ENCODE measurements at places on chromosomes 11 and 22.

DNA sequence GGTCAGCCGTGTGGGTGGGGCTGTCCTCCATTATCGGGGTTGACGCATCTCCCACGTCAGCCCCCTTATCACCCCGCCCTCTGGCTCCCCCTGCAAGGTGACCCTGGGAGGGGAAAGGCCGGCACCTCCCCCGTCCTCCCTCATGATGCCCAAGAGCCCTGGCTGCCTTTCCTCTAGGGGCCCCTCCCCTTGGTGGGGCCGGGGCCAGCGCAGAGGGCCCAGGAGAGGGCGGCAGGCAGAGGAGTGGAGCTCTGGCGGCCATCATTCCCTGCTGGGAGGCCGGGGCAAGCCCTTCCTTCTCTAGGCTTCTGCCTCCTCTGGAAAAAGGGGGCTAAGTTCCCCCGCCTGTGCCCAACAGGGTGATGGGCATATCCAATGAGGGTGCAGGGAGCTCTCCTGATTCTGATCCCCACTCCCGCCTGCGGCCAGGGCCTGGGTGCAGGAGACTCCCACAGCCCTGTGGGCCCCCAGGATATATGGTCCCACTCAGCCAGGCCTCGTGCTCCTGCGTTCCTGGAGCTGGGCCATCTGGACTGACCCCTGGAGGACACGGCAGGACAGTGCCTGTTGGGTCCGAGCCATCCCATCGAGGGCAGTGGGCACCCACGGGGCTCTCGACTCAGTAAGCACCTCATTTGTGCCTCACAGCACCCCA lies 12.3 kb downstream of the MYRF start:
- DNase-seq, result no peak

DNA sequence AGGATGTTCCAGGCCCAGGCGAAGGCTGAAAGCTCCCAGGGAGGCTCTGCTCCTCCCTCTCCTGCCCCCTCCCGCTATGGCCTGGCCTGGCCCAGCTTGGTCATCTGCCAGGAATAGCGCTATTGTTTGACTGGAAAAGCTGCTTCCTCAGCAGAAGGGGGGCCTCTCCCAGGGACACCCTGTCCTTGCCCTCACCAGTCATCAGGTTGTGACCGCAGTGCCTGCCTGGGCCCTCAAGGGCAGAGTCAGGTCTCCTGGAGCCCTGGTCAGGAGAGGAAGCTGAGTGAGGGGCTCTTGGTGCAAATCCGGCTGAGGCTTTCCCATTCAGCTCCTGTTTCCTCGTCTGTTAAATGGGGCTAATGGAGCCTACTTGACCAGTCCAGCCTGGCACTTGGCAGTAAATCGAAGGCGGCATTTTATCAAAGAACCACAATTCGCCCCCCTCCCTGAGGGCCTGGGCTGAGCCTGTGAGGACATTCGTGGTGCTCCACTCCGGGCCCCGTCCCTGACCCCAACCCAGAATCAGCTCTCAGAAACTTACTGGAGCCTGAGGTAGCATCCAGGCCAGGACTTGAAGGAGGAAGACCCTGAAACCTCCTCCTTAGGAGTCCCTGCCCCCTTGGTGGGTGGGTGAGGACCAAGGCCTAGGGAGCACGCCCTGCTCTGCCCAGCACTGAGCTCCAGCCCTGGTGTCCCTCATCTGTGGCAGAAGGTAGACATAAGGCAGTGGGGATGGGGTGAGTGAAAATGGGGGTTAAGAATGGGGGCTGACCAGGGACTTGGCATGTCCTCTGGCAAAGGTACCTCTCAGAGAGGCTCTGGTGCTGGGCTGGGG lies 2.0 kb upstream of the CASTOR1 start:
- DNase-seq, result peak; percentile 82

DNA sequence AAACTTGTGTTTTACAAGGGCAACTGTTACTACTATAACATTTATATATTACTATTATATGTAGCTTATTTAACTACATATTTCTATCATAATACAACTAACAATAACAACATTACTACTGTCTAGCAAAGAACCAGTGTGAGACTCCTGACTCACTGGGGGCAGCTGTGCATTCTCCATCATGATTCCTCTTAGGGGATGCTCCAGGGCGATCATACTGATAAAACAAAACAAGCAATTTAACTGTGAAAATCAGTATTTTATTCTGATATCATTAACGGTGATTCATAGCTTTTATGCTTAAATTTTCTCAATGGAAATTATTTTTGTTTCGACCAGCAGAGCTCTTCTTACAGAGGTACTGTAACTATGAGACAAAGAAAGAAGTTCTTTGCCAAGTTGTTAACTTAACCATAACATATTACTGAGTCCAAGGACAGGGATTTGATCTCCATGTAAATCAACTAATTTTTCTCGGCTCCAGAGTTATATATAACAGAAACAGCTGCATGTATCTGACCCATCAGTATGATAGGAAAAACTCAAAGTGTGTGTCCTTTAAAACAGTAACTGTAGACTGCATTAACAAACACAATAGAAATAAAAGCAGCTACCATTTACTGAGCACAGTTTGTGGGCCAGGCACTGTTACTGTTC lies 24.8 kb upstream of the FNBP4 start:
- no peak for DNase-seq

DNA sequence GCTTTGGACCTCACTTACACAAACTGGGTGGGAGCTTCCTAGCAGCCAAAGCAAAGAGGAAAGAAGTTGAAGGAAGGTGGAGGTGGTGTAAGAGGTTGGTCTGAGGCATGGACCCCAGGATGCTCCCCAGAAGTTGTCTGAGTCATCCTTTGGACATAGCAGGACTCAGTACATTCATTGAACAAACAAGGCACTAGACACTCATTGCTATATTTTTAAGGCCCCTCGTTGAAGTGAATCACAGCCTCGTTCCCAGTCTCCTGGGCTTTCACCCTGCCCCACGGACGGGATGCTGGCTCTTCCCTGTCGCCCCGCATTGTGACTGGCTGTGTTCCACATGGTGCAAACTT lies 95.9 kb upstream of the FGF3 start:
- DNase-seq, result no peak

DNA sequence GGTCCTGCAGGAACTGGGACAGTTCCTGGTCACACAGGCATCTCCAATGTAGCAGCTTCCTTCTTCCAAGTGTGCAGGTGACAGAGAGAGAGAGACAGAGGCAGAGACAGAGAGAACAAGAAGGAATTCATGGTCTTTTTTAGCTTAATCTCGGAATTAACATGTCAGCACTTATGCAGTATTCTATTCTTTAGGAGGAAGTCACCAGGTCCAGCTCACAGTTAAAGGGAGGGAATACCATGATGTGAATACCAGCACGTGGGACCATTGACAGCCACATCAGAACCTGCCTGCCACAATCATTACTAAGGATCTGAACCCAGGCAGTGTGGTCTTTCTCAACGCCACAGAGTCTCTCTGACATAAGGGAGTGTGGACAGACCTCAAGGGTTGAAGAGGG lies 341.6 kb downstream of the MN1 start:
- no peak for DNase-seq

GRCh38 chr11:132122735-132123134 lies 752.3 kb downstream of the NTM start:
- no peak for DNase-seq

- peak; percentile 72 for DNase-seq
Measured at GRCh38 chr22:37427135-37427710, at the start of gene ELFN2. ELFN2 (minus strand) TSS chr22:37427479; CDS start chr22:37375534, 51,945 bp downstream.

GRCh38 chr22:31199187-31199586 lies 12.9 kb upstream of the LIMK2 start:
- no peak for DNase-seq

DNA sequence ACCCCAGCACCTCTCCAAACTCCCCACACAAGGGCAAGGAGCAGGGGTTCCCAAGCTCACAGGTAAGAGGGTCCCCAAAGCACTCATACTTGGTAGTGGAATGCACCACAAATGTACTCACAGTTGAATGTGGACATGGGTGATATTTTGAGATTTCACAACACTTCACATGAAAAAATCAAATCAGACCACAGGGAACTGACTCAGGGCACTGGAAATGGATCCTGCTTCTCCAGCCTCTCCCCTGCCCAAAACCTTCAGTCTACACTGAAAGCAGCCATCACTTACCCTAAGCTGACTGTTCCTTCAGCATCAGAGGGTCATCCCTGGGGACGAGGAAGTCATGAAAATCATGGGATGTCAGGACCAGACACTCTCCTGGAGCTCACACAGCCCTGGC lies 40.2 kb downstream of the SCGB1A1 start:
- DNase-seq, result no peak

DNA sequence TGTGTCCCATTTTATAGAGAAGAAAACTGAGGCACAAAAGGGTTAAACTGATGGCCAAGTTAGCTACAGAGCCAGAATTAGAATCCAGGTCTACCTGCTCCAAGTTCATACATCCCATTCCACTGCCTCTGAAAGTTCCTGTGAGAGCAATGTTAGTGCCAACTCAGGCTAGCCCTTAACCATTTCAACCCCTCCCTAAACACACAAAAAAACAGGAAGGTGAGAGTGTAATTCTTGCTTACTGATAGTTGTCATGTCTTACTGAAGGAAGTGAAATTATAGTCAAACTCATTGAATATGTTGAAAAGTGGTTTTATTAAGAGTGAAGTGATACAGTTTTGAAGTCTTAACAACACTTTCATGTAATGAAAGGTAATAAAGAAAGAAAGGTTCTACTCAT lies 2.9 kb upstream of the E2F8 start:
- DNase-seq, result no peak

DNA sequence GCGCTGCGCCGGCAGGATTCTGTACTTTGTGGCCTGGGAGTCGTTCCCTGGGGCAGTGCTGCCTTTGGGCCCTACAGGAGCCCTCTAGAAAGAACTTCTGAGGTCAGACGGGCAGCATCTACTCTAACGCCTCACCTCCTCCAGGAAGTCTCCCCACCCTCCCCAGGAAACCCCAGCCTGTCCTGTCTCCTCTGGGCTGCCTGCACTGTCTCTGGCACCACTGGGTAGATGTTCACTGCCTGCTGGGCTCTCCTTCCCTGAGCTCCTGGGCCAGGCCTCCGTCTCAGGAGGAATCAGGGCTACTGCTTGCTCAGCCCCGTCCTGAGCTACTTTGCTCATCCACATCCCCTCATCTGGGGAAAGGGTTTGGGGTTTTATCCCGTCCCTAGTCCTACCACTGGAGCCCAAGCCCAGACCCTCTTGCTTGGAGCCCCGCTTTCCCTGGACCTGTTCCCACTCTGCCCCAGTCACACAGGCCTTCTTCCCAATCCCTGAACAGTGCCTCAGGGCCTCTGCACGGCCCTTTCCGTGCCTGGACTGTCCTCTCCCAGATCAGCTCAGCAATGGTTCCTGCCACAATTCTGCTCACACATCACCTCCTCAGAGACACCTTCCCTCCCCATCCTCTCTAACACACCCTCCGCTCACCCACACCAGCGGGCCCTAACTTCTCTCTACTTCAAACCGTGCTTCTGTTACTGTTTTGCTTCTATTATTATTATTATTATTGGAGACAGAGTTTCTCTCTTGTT lies 11.3 kb upstream of the TREH start:
- DNase-seq, result peak; percentile 23

- peak; percentile 78 for DNase-seq
Measured at GRCh38 chr11:76700177-76701100, 29.9 kb upstream of the LRRC32 start.

- DNase-seq, result peak; percentile 94
Measured at GRCh38 chr11:111735262-111736116, 30.7 kb downstream of the PPP2R1B start.

DNA sequence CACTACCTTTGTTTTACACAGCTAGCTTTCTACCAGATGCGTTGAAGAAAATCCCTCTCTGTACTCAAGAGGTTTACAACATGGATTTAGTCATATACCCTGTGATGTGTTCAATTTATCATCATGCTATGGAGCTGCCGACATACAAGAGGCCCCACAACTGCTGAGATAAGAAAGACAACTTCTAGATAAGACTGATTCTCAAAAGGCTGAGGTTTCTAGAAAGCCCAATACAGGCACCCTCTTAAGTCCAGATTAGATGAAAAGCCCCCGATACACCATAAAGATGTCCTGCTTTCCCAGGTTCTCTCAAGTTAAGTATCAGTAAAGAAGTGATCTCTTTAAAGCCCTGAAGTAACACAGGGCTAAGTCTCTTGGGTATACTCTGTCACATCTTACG lies 14.3 kb downstream of the MTCH2 start:
- no peak for DNase-seq

- no peak for DNase-seq
Measured at GRCh38 chr11:43874738-43875137, 5.9 kb upstream of the ALKBH3 start.

GRCh38 chr11:47714554-47715081 lies 551 bp downstream of the AGBL2 start:
- peak; percentile 24 for DNase-seq

GRCh38 chr22:42928969-42929837 lies 72.1 kb upstream of the ARFGAP3 start:
- DNase-seq, result no peak

DNA sequence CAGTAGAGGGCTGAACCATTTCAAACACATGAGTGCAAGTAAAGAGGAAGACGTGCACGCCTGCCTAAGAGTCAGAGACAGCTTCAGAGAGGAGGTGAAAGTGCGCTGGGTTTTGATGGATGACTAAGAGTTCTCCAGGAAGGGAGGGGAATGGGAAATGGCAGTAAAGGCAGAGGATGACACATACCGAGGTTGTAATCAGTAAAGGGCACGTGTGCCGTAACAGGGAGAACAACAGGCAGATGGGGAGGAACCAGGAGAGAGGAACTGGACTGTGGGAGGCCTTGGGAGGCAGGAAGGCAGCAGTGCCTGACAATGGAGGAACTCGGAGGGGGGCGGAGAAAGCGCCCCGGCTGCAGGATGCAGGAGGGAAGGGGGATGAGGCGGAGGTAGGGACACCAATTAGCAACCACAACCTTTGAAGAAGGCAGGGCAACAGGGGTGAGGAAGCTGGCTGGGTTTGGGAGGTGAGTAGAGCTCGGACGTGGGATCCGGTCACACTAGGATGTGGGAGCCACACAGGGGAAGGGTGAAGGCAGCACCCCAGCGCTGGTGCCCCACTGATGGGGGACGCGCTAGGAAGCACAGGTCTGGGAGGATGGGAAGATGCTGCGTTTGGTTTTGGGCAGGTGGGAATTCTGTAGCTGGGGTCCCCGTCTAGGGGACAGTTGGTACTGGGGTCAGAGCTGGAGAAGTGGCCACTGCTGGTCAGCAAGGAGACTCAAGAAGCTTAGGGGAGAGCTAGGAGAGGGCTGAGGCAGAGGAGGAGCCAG lies 67.4 kb downstream of the SCUBE1 start:
- no peak for DNase-seq

- DNase-seq, result peak; percentile 9
Measured at GRCh38 chr11:1160231-1161101, 2.7 kb downstream of the MUC5AC start.

- no peak for DNase-seq
Measured at GRCh38 chr11:25727944-25728343, 604.0 kb upstream of the ANO3 start.

DNA sequence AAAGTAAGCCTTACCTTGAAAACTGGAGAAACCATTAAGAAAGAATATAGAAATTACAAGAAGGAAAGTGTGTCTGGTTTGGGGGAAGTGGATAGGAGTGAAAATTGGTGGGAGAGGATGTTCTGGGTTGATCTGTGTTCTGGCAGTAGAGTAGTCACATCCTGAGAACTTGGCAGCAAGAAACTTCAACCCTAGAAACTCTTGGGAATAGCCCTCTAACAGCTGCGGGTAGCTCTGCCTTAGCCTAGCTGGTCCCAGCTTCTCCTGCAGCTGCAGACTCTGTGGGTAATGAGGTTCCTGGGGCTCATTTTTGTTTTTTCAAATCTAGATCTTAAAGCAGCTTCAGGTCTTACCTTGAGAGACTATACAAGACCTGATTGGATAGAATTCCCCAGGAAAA lies 24.2 kb upstream of the OR6X1 start:
- DNase-seq, result peak; percentile 24
